ENCODE measurements at places on chromosomes 7 and 10.

- no peak for DNase-seq
These were observed 23.9 kb downstream of the GLCCI1 start for GRCh38 chr7:7992506-7992905.

DNA sequence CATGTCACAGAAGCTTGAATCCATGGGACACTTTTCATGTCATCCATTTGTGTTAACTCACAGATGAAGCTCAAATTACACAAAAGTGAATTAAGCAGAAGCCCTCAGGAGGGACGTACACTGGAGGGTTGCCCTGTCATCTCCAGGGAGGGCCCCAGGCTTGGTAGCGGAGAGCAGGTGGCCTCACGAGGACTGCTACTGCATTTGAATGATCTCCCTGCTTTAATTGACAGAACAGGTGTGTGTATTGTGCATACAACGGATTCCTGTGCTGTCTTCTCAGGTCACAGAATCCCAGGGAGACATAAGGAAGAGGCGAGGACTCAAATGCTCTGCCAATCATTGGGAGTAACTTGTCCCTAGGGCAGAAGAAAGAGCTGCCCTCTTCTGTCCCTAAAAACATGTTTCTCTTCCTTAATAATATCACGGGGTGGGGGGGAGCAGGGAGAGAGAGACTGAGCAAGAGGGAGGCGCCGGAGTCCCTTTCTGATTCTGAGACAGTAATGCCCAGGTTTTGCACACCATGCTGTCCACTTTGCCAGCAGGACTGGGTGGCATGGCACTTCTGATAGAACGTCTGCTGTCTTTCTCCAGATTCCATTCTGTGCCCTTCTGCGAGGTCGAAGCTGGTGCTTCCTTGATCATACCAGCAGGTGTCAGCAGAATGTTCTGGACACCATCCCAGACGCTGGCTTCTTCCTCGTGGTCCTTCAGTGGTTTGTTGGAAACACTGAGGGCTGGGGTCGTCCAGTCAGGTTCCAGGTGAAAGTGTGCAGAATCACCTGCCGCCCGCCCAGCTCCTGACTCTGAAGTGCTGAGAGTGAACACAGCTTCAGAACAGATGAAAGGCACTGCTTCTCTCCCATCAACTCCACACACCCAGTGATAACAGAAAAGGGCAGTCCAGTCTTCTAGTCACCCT, 26.2 kb upstream of the RASGEF1A start:
- no peak for DNase-seq

DNA sequence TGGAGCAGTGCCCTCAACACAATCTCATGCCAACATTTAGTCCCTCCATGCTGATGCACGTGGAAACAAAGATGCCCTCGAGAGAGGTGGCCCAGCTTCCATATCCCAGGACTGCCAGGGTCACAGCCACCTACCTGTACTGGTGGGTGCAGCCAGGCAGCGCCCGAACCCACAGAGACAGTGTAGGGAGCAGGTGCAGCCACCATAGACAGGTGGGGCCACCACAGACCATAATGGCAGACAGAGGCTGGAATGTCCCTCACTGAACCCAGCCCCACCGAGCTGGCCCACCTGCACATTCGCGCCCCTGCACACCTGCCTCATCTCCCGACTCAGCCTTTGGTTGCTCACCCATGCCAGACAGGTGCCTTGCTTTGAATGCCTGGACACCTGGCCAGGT, 18.3 kb upstream of the CPXM2 start:
- no peak for DNase-seq

DNA sequence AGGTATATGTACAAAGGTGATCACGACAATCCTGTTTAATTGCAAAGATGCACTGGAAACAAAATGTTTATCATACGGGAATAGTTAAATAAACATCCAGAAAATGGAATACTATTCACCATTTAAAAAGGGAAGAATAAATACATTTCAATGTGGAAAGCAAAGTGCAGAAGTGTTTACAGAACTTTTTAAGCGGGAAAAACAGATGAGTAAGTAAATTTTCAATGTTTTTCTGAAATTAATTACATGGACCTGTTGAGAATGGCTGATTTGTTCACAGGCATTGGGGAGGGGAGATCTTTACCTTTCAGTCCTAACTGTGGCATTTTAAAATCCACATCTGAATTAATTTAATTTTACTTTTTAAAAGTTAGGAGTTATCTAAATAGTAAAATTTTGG, 7.1 kb downstream of the MTPN start:
- DNase-seq: no peak

DNA sequence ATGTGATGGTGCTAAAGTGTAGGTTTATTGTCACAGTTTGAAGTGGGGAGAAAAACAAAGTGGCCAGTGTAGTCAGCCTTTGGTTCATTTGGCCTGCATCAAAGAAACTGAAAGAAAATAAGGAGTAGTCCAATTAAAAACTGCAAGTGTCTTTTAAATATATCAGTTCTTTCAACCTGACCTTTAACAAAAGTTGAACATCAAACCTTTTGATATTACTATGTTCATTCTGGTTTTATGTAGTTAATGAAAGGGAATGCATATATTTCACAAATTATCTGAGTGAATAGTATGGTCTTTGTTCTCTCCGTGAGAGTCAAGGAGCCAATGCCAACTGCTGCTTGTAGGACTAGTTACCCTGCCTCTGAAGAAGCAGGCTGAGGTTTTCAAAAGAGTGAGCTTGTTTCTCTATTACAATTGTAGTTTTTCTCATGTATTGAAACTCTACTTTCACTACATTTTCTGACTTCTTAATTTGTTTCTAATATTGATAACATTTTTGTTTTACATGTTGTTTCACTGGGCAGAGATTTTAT, 1160.8 kb upstream of the LRRTM3 start:
- no peak for DNase-seq

- no peak for DNase-seq
These were observed 347.2 kb upstream of the KLF6 start for GRCh38 chr10:4132216-4132556.
